ENCODE measurements at places on chromosomes 16 and 17. TPM values are rescaled to one million over a fixed set of nuclear protein-coding genes. Genes with fewer than 3 reads are reported as not detected.

- no peak for DNase-seq
These were observed 27.3 kb downstream of the ANKFY1 start for GRCh38 chr17:4236456-4236855.

GRCh38 chr17:42672038-42672437, 4.8 kb downstream of the PLEKHH3 start:
- peak; percentile 74 for DNase-seq

GRCh38 chr17:27069842-27070508, 223.9 kb upstream of the WSB1 start:
- no peak for DNase-seq

- no peak for DNase-seq
These were observed 145.4 kb downstream of the CDH13 start for GRCh38 chr16:82772215-82772614.

DNA sequence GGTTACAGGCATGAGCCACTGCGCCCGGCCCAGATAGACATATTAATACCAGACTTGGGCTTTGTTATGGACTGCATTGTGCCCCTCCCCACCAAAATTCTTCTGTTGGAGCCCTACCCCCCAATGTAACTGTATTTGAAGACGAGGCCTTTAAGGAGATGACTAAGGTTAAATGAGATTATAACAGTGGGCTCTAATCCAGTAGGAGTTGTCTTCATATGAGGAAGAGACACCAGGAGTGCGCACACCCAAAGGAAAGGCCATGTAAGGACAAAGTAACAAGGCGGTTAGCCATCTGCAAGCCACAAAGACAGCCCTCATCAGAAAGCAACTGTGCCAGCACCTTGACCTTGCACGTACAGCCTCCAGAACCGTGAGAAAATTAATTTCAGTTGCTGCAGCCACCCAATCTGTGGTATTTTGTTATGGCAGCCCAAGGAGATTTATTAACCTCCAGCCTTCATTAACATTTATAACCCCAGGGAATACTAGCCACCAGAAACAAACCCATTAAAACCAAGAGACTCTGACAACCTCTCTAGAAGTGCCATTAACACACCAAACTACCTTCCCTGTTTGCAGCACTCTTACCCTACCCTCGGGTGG, 107.6 kb downstream of the TTC19 start:
- DNase-seq, result no peak

DNA sequence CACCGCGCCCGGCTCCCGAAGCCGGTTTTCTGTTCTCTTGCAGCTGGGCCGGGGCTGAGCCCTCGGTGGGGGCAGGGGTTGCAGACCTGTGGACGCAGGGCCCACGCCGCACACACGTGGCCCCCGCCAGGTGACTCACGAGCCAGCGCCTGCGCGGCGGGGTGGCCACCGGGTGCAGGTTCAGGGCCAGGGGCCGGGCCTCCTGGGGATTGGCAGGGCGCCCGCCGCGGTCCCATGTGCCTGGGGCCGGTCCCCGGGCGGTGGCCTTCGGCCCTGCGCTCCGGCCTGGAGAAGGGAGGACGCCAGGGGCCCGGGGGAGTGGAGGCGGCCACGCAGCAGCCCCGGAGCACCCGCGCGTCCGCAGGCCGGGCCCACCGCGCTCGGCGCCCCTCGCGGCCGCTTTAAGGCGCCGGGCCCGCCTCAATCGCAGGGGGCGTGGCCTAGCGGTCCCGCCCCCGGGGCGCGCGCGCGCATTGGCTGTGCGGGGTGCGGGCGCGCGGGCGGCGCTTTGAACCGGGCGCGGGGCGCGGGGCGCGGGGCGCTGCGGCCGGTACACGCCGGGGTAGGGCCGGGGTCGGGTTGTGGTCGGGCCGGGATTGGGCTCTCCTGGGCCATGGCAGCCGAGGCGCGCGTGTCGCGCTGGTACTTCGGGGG, at the start of gene SLC25A10:
TSS of gene SLC25A10 (plus strand) at position 471 of the 654 bp plus-strand sequence. CDS start at position 614, 143 bp downstream.
- DNase-seq, result peak; percentile 78

- DNase-seq, result peak; percentile 66
These were observed 3.4 kb downstream of the SPNS1 start for GRCh38 chr16:28977703-28978662.

DNA sequence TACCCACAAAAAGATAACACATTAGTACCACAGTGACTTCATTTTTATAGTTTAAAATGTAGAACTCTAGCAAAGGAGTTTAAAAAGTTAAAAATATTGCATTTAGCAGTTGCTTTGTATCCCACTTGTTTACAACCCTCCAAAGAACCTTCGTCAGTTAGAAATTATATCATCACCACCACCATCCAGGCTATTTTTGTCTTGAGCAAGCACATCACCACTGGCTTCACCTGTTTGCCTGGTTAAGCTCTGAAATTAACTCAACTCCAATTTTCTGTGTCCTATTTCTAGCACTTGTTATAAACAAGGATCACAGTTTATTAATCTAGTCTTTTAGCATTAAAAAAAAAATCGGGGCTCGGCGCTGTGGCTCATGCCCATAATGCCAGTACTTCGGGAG, 6.1 kb downstream of the GLYR1 start:
- no peak for DNase-seq

GRCh38 chr16:11498683-11499082, 88.0 kb downstream of the LITAF start:
- DNase-seq, result no peak

DNA sequence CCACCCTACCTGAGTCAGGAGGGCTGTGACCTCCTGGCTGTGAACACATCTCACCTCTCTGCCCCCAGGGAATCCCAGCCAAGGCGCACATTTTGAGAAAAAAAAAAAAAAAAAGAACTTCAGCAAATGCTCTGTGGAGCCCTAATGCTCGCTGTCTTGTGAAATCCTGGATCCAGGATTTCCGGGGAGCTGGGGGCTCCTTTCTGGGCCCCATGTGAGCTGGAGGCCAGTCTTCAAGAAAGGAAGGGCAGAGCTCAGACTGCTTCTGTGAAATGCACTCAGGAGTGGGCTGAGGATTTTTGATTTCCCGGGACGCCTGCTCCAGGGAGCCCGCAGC, 36.0 kb upstream of the EMP2 start:
- no peak for DNase-seq

- DNase-seq, result no peak
These were observed 25.1 kb downstream of the ALDH3A2 start for GRCh38 chr17:19673623-19674022.

GRCh38 chr17:49730078-49730784, 22.5 kb upstream of the SLC35B1 start:
- DNase-seq, result no peak

DNA sequence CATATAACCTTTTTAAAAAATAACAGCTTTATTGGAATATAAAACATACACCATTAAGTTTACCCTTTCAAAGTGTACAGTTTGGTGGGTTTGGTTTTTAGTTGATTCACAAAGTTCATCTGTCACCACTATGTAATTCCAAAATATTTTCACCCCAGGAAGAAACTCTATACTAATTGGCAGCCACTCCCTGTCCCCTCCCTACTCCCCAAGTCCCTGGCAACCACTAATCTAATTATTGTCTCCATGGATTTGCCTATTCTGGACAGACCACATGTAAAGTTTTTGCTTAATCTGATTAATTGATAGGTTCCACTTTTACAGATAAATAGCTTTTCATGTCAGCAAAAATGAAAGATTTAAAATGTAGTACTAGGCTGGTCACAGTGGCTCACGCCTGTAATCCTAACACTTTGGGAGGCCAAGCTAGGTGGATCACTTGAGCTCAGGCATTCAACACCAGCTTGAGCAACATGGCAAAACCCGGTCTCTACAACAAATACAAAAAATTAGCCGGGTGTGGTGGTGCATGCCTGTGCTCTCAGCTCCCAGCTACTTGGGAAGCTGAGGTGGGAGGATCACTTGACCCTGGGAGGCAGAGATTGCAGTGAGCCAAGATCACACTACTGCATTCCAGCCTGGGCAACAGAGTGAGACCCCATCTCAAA, 25.0 kb upstream of the MAPK3 start:
- no peak for DNase-seq

DNA sequence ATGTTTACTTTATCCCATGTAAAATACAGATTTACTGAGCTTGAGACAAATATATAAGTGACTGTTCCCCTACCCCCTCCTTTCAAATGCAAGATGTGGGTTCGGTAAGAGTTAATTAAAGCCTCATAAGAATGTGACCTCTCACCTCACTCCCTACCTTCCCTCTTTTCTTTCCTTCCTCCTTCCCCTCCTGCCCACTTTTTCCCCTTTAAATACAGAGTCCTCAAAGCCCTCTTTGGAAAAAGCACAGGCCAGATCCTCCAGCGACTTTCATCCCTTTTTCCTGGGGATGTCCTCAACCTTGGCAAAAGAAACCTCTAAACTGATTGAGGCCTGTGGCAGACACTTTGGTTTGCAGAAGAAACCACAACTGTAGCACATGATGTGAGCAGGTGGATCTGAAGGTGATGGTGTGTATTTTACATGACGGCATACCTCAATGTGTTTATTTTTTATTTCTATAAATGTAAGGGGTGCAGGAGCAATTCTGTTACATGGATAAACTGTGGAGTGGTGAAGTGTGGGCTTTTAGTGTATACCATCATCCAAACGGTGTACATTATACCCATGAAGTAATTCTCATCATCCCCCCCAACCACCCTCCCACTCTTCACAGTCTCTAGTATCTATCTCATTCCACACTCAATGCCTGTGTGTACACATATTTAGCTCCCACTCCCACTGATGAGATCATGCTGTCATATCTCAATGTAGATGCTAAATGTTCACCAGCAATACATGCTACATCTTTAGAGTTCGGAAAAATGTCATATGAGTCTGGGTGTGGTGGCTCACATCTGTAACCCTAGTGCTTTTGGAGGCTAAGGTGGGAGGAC, 77.7 kb downstream of the XYLT1 start:
- DNase-seq, result no peak

- DNase-seq, result no peak
These were observed 1.3 kb downstream of the ZNF276 start for GRCh38 chr16:89722392-89723278.

- DNase-seq, result no peak
These were observed 8.5 kb downstream of the CHTF8 start for GRCh38 chr16:69123910-69124309.

GRCh38 chr17:48016112-48016511, 21.5 kb downstream of the COPZ2 start:
- no peak for DNase-seq

DNA sequence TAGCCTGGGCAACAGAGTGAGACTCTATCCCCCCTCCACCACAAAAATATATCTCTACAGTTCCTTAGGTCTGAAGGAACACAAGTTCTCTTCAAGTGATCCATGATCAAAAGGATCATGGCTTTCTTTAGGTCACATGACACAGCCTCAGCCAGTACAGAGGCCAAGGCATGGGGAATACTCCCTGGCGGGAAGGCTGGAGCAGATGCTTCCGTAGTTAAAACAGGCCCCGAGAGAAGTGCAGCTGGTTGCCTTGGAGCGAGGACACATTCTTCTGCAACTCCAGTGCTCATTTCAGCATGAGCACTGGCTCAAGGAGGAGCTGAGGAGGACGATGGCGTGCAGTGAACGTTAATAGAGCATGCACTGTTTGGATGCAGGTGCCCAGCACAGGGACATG, 13.5 kb downstream of the CDIP1 start:
- no peak for DNase-seq

GRCh38 chr17:65556910-65557348, 4.5 kb downstream of the AXIN2 start:
- DNase-seq, result no peak

DNA sequence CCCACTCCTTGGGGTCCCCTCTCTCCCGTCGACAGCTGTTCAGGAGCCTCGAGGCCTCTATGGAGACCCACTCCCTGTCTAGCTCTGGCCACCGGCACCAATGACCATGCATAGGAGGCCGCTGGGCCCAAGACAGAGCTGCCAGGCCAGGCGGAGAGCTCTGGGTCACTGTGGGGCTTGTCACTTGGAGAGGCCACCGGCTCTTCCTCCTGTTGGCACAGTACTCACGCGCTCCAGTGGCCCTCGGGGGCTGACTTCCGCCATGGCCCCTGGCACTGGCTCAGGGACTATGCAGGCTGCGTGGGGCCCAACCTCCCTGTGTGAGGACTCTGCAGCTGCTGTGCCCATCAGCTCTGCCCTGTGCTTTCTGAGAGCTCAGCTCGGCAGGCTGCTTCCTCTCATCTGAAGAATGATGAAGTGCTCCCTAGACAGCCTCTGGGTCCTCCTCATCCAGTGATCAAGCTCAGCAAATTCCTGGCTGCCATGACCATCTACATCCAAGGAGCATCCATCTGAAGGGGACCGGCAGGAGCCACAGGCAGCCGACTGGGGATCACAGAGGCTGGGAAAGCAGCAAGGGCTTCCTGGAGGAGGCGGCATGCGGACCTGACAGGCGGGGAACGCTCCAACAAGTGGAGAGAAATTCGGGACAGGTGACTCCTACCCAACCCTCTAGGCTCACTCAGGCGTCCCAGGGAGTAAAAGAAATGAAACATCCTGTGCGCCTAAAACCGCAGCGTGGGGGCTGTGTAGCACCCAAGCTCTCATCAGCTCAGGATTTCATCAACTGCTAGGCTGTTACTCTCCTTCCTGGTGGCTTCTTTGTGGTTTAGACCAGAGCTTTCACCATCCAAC, 16.8 kb downstream of the GALNS start:
- no peak for DNase-seq

DNA sequence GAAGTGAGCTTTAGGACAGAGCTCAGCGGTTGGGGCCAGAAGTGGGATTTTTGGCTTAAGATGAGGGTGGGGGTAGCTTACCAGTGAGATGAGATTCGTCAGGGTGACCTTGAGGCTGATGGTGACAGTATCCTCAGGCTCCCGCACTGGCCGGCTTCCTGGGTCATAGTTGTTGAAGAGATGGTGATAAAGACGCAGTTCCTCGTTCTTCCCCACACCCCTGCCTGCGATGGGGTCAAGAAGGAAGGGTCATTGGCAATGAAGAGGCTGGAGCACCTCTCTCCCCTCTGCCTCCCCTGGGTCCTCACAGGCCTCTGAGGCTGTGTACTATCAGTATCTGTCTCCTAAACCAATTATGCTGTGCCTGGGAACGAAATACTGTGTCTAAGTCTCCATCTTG, 358 bp downstream of the CHRNE start:
- no peak for DNase-seq

- peak; percentile 60 for DNase-seq
These were observed 5.8 kb downstream of the ITGAM start for GRCh38 chr16:31265329-31266245.

DNA sequence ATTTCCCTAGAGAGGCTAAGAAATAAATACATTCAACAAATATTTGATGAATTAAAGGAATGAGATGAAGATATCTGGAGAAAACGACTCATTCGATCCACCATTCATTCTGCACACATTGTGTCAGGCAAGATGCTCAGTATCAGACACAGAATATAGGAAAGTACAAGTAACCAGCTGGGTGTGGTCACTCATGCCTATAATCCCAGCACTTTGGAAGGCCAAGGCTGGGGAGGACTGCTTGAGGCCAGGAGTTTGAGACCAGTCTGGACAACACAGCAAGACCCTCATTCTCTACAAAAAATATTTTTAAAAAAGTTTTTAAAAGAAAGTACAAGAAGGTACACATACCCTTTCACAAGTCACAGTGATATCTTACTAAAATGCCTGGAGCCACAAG, 42.3 kb downstream of the CRLF3 start:
- no peak for DNase-seq

- DNase-seq, result no peak
These were observed 53.7 kb downstream of the GSG1L start for GRCh38 chr16:28009586-28010373.

CACNA1G gene
- 1.7 TPM for total RNA-seq

KRTAP17-1 gene
- total RNA-seq, result not detected

CNTNAP4 gene
- not detected for total RNA-seq

PIRT gene
- not detected for total RNA-seq

WNT9B gene
- 0.77 TPM for total RNA-seq

TEDC2 gene
- 45.4 TPM for total RNA-seq

ARL5C gene
- not detected for total RNA-seq

DNAAF8 gene
- total RNA-seq, result 0.33 TPM

GFAP gene
- 1.1 TPM for total RNA-seq

DHRS11 gene
- 27.4 TPM for total RNA-seq

FAM20A gene
- total RNA-seq, result 34.4 TPM

VTN gene
- total RNA-seq, result 0.13 TPM

EFNB3 gene
- 11.4 TPM for total RNA-seq

Data from H9 (cell line).